Tracheal epithelial cell (primary cell): ENCODE measurements at places on chromosomes 13 and 19. TPM values are rescaled to one million over a fixed set of nuclear protein-coding genes. Genes with fewer than 3 reads are reported as not detected.

Gene R3HDM4
- total RNA-seq: 45.4 and 52.8 TPM in 2 replicates

Gene IL12RB1
- under 0.01 TPM in 1 of 2 replicates, not detected in the other for total RNA-seq

Gene RETN
- total RNA-seq: not detected in 2 replicates

Gene CTXN1
- 8.2 TPM in 1 of 2 replicates, not detected in the other for total RNA-seq

Gene ADGRE1
- total RNA-seq: not detected in 2 replicates

Gene ONECUT3
- under 0.01 TPM in 1 of 2 replicates, not detected in the other for total RNA-seq

Gene CEACAM4
- not detected in 2 replicates for total RNA-seq

Gene PRR36
- under 0.01 TPM in 1 of 2 replicates, not detected in the other for total RNA-seq

Gene VSTM2B
- not detected in 2 replicates for total RNA-seq

Gene TSSK6
- total RNA-seq: 1.7 and 2.8 TPM in 2 replicates

Gene KL
- 2.4 TPM in 1 of 2 replicates, not detected in the other for total RNA-seq

Gene ADGRE3
- total RNA-seq: not detected in 2 replicates

Gene PCCA
- 23.4 and 27.5 TPM in 2 replicates for total RNA-seq

Gene LRRC63
- total RNA-seq: not detected in 2 replicates

Gene KIR3DL1
- not detected in 2 replicates for total RNA-seq

Gene YJEFN3
- total RNA-seq: 0.64 and 0.72 TPM in 2 replicates

Gene ZNF556
- total RNA-seq: 0.24 and 1.3 TPM in 2 replicates

Gene KLHL1
- total RNA-seq: not detected in 2 replicates

Gene LILRA1
- total RNA-seq: not detected in 2 replicates

Gene IZUMO2
- not detected in 2 replicates for total RNA-seq

Gene ZNF626
- total RNA-seq: 10.0 and 16.9 TPM in 2 replicates

Gene TNFSF13B
- 0.48 and 1.1 TPM in 2 replicates for total RNA-seq

Gene C1QTNF9
- total RNA-seq: not detected in 2 replicates

Gene MAMSTR
- total RNA-seq: 0.48 TPM in 1 of 2 replicates, not detected in the other

Gene RFPL4AL1
- not detected in 2 replicates for total RNA-seq

Gene FGF22
- not detected in 2 replicates for total RNA-seq

Gene CADM4
- 9.6 and 13.3 TPM in 2 replicates for total RNA-seq

Gene MEIOSIN
- total RNA-seq: not detected in 2 replicates

Gene ZNF560
- 0.43 and 0.72 TPM in 2 replicates for total RNA-seq

Gene TMEM59L
- 0.85 TPM in 1 of 2 replicates, not detected in the other for total RNA-seq

Gene IGFL3
- not detected in 2 replicates for total RNA-seq

Gene DAND5
- 0.24 TPM in 1 of 2 replicates, not detected in the other for total RNA-seq

Gene PRR22
- 0.48 TPM in 1 of 2 replicates, not detected in the other for total RNA-seq

Gene C19orf33
- 263 and 298 TPM in 2 replicates for total RNA-seq

Gene DLL3
- 0.64 and 0.72 TPM in 2 replicates for total RNA-seq

Gene ZNF772
- 13.7 and 14.1 TPM in 2 replicates for total RNA-seq

Gene KIR2DL1
- not detected in 2 replicates for total RNA-seq

Gene STOML3
- not detected in 2 replicates for total RNA-seq

Gene CLDND2
- not detected in 2 replicates for total RNA-seq

Gene LGALS14
- total RNA-seq: not detected in 2 replicates

Gene ZNF225
- total RNA-seq: 1.9 and 4.0 TPM in 2 replicates

Gene SUGT1
- 22.6 and 28.7 TPM in 2 replicates for total RNA-seq

Gene CYP4F2
- 1.7 TPM in 1 of 2 replicates, not detected in the other for total RNA-seq
